ENCODE measurements at places on chromosomes 5 and 9.

- no peak for DNase-seq
Observed at GRCh38 chr5:40080191-40080590, 599.5 kb upstream of the PTGER4 start.

- no peak for DNase-seq
Observed at GRCh38 chr9:12695474-12695873, 2.3 kb downstream of the TYRP1 start.

DNA sequence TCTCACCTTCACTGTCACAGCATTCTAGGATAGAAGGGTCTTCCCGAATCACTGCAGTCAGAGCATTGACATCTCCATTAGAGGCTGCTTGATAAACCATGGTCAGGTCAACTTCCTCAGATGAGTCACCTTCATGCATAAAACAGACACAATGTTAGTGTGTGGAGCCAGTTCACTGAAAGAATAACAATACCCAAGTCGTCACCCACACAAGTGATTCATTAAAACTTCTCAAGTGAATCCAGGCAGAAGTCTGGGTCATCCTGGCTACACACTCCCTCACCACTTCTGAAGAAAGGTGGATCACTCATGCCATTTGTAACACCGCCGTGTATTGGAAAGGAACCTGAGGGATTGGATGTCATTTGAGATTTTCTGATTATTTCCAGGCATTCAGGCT is 49.6 kb downstream of the ANKRD55 start:
- no peak for DNase-seq

GRCh38 chr9:106891286-106891685 is 28.3 kb downstream of the ZNF462 start:
- no peak for DNase-seq

GRCh38 chr9:77594963-77595362 is 53.2 kb downstream of the GNA14 start:
- no peak for DNase-seq

GRCh38 chr5:2557435-2557834 is 194.0 kb downstream of the IRX2 start:
- DNase-seq = no peak

DNA sequence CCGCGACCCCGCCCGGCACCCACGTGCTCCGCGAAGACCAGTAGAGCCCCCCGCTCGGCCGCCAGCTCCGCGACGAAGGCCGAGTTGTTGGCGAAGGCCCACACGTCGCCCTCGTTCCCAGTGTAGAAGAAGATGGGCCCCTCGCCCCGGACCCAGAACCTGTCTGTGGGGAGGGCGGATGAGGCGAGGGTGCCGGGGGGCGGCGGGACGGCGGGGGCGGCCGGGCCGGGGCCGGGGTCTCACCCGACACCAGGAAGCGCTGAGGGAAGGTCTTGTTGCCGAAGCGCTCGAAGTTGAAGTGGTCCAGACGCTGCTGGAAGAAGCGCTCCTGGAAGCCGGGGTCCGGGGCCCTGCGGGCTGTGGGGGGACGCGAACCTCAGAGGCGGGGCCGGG is 317 bp downstream of the DPP7 start:
- DNase-seq = no peak

- no peak for DNase-seq
Observed at GRCh38 chr9:124222918-124223720, 34.6 kb upstream of the NEK6 start.

- no peak for DNase-seq
Observed at GRCh38 chr5:97267767-97268166, 84.7 kb upstream of the RIOK2 start.

GRCh38 chr9:114723931-114724330 is 41.9 kb upstream of the TEX48 start:
- DNase-seq = no peak

- DNase-seq = no peak
Observed at GRCh38 chr5:180606215-180606785, 15.0 kb upstream of the SCGB3A1 start.

DNA sequence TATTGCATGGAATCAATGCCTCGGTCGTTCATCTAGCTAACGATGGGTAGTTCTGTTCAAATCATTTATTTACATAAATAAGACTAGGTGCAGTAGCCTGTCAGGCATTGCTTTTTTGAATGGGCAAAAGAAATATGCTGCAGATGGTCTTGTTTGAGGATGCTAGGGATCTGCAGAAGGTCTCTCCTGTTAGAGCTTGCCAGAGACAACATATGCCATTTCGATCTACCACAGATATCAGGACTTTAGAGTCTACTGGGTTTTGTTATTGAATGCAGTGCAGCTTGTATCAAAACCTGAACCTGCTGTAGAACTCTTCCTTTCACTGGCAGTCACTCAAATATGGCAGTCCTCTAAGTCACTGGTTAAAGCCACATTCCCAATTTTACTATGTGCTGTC is 381.1 kb upstream of the CDH10 start:
- DNase-seq = no peak

- DNase-seq = no peak
Observed at GRCh38 chr9:137721899-137722298, 103.1 kb downstream of the EHMT1 start.

GRCh38 chr9:117704597-117704996 is 394 bp downstream of the TLR4 start:
- DNase-seq = no peak

DNA sequence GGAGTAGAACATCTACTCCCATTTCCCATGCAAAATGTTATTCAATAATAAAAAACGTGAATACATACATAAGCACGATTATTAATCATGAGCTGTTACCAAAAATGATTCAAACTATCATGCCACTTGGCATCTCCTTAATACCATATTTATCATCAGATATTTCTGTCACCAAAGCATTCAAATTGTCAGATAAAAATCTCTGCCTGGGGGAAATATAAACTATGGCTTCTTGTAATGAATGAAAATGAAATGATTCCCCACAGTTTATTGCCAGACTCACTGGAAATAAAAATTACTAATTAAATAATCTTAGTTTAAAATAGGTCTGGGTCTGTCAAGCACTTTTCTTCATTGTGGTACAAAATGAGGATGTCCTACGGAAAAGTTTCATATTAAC is 265.4 kb downstream of the EDIL3 start:
- no peak for DNase-seq

GRCh38 chr5:22842574-22842973 is 10.6 kb downstream of the CDH12 start:
- DNase-seq = no peak

- no peak for DNase-seq
Observed at GRCh38 chr9:124767821-124768220, 3.3 kb downstream of the NR6A1 start.

Measured in esophagus squamous epithelium (tissue), 5 donors.